Right ventricle myocardium superior (tissue), 1 donor: ENCODE measurements at places on chromosomes 4 and X. TPM values are rescaled to one million over a fixed set of nuclear protein-coding genes. Genes with fewer than 3 reads are reported as not detected.

GRCh38 chr4:102612824-102613366 is 111.7 kb downstream of the NFKB1 start:
- no peak for DNase-seq

DNA sequence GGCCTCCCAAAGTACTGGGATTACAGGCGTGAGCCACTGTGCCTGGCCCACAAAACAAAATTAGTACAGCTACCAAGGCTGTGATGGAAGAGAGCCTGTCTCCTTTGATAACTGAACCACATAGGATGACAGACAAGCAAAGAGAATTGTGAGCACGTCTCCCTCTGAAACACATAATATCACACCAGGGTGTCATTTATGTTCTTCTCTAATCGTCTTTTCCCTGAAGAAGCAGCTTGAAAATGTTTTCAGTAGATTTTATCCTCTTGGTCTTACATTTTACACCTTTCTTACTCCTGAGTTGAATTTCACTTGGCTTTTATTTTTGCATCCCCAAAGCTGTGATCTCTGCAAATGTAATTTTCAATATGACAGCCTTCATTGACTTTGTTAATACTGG is 67.8 kb downstream of the TENM3 start:
- no peak for DNase-seq

- DNase-seq, result no peak
These were observed 6.0 kb downstream of the CXCL2 start for GRCh38 chr4:74092957-74093356.

- no peak for DNase-seq
These were observed 117.4 kb downstream of the MGST2 start for GRCh38 chr4:139782926-139783522.

The DUSP21 gene
- not detected for total RNA-seq

The MAGEA1 gene
- not detected for total RNA-seq

- no peak for DNase-seq
These were observed 24.8 kb downstream of the KLF3 start for GRCh38 chr4:38688676-38689355.

The CSAG3 gene
- not detected for total RNA-seq

DNA sequence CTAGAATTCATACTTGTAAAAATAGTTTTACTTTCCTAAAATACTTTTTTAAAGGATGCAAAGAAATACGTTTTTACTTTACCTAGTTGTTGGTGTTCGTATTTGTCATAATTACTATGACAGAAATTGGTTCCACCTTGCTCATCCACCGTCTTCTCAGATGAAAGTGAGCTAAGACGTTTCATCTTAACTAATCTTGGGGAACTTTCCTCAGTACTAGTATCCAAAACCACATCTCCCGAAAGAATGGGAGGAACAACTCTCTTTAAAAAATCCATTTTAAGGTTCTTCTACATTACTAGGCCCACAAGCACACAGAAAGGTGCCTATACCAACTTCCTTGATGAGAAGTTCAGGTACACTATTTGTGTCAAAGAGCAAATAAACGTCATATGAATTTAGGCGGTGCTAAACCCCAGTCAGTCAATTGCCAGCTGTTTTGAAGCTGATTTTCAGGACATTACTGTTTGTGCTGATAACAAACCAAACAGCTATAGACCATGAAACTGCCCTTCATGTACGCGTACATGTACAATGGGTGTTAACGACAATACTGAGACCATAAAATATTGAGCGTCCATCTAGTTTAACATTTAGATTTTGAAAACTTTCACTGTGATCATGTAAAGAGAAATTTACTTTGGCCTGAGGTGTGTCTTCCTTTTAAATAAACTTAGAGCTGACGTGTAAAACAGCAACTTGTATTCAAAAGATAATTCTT is 99.1 kb downstream of the FRYL start:
- DNase-seq, result no peak

- no peak for DNase-seq
These were observed 37.0 kb downstream of the FNIP2 start for GRCh38 chr4:158805635-158806471.

DNA sequence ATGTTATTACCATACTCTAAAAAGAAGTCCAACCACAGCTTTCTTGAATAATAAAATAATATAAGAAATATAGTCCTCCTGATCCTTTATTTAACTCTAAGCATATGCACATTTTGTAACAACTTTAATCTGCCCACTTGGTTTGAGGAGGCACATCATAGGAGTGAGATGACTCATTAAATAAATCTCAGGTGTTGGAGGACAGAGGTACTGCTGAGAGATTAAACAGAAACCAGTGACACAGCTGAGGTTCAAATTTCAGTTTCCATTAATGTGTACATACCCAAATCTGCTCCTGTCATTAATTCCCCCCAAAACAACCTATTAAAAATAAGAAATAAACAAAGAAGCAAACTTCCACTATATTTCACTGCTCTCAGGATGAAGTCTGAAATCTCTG is 211.0 kb downstream of the KCTD8 start:
- no peak for DNase-seq

- DNase-seq, result no peak
These were observed 210.3 kb upstream of the EPHA5 start for GRCh38 chr4:65880594-65880993.

- DNase-seq, result no peak
These were observed 1063.1 kb downstream of the PCDH7 start for GRCh38 chr4:31783311-31783710.

DNA sequence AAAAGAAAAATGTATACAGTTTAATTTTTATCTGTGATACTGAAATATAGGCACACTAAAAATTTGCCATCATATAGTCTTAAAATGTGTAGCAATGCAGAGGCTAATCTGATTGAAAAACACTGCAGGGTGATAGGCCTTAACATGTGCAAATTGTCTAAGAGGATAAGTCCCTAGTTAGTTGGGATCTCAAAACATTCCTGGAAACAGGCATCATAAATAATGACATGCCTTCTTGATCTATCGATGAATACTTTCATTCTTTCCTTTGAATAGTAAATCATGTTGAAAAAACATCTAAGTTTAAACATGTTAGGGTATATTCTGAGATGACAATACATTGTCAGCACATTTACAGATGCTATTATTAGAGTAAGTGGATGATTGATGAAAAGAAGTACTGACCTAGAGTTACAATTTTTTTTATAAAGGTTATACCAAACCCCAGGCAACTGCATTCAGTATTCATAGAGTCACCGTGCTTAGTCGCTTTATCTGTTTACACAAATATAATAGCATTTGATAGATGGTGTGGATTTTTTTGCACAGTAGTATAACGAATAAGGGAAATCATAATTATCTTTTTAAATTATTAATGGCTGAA is 668.2 kb upstream of the ADGRL3 start:
- DNase-seq, result no peak

DNA sequence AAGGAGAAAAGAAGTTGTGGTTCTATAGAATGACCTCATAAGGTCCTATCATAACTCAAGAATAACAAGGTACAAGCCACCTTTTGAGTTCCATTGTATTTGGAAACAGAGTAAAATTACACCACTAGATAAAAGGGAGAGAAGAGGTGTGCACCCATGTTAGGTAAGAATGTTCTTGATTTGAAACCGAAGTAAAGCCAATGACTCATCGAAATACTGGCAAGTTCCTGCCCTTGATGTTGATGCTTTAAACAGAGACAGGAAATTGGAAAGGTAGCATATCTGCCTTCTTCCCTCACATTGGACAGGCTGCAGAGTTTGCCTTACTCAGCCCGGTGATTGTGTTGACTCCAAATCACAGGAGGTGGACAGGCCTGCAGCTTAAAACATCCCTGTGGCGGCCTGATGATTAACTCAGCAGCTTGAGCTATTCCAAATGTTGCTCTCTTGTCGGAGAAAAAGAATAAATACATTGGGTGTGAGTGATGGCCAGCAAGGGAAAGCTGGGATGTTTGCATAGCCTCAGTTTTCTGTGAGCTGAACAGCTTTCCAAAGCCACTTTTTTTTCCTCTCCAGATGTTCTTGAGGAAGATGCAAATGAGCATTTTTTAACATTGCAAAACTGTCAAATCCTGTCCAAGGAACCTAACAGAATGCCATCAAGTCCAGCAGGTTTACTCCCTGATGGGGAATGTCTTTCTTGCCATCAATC is 321.1 kb downstream of the NKX6-1 start:
- no peak for DNase-seq

The NUDT10 gene
- 0.13 TPM for total RNA-seq

DNA sequence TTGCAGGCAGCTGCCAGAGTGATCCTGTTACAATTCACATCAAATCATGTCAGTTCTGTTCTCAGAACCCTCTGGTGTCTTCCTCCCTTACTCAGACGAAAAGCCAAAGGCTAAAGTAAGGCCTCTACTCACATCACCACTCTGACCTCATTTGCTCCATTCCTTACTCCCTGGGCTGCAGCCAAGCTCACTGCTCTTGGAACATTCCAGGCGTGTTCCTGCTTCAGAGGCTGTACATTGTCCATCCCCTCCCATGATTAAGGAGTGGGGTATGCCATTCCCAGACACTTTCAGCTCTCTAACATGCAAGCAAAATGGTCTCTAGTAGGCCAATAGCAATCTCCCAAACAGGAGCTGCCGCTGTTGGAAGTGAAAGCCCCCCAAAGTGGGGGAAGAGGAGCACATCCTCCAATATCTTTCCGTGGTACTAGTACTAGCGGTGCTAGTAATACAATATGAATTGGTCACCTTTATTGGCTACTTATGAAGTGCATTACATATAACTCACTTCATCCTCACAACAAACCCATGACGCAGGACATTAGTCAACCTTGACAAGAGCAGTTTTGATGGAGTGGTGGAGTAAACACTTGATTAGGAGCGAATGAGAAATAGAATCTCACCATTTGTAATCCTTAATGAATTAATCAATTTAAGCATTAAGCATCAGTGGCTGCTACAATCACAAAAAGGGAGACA is 15.0 kb downstream of the GAB3 start:
- peak; percentile 74 for DNase-seq

The KLHL15 gene
- total RNA-seq, result 5.8 TPM

- no peak for DNase-seq
These were observed 55.9 kb upstream of the IL15 start for GRCh38 chr4:141580523-141580922.
